Fibroblast of the conjunctiva (primary cell): ENCODE measurements at places on chromosomes 4 and X.

GRCh38 chr4:1342003-1342402, 5.0 kb upstream of the UVSSA start:
- no peak for DNase-seq

DNA sequence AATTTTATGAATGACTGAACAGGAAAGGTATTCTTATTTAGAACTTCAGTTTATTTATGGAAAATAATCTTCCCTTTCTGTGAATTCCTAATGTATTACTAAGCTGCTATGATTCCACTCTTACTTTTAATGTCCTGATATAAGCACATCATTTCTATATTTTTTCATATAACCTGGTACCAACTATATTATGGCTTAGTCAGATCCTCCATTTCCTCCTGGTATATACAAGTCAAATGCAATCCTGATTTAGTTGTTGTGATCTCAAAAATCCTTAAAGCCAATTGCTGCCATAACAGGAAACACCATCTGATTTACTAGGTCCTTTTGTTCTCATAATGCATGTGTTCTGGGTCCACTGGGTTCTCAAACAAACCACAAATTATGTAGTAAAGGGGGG, 26.8 kb downstream of the TRMT2B start:
- DNase-seq: no peak

GRCh38 chr4:74990276-74990875, 57.5 kb downstream of the PARM1 start:
- no peak for DNase-seq

GRCh38 chrX:130295519-130296296, 27.0 kb upstream of the ZNF280C start:
- DNase-seq: peak; percentile 5

GRCh38 chrX:40573763-40574162, 7.0 kb upstream of the ATP6AP2 start:
- DNase-seq: no peak

GRCh38 chr4:168868044-168868781, 141.8 kb downstream of the CBR4 start:
- peak; percentile 58 for DNase-seq

DNA sequence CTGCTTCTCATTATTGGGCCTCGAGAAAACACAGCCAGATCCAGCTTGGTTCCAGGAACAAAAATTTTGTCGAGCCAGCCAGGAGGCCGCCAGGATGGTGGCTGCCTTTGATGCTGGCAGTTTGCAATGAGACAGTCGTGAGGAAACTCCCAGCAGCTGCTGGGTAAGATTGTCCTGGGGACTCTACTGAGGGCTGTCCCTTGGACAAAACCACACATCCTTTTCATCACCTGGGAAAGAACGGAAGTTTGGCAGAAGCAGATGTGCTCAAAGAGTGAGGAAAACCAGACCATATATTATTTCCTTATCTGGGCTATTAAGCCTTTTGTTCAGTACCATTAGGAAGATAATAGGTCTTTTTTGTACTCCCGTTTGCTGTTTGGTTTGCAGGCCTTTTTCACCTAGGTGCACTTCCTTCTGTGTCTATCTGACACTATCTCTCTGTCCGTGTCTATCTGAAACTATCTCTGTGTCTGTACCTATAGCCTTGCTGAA, 13.4 kb upstream of the PAPSS1 start:
- no peak for DNase-seq

GRCh38 chr4:149409146-149409545, 406.5 kb downstream of the IQCM start:
- DNase-seq: peak; percentile 74

- no peak for DNase-seq
Observed at GRCh38 chrX:153766871-153767673, 3.0 kb downstream of the PLXNB3 start.

DNA sequence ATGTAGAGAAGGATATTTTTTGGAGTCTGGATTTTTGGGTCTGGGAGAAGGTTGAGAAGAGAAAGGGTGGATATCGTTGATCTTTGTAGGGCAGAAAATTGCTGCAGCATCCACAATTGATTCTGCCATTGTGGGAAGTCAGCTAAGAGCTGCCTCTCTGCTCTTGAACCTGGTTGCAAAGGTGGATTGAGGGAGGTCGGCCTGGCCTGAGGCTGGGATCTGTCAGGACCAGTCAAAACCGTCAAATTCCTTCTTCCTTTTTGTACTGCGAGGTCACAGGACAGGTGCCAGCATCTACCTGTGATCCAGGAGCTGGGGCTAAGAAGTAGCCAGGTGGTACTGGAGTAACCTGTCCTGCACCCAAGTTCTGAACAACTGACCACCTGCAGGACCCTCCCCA, 93.7 kb downstream of the SHOX start:
- no peak for DNase-seq

DNA sequence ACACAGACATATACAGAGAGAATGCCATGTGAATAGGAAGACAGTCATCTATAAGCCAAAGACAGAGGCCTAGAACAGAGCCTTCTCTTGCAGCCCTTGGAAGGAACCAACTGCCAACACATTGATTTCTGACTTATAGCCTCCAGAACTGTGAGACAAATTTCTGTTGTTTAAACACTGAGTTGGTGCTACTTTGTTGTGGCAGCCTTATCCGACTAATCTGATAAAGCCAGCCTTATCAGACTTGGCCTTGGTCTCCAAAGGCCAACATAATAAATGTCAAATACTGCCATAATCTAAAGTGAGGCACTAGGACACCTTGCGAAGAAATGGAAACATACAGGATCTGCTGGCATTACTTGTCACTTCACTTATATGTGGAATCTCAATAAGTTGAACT, 24.3 kb upstream of the PRDX4 start:
- no peak for DNase-seq

- no peak for DNase-seq
Observed at GRCh38 chr4:54940996-54941865, 184.2 kb downstream of the KDR start.
